ENCODE measurements at places on chromosomes 16 and 17.
A peak's percentile ranks its signal among the peaks of the same experiment; 100 is the strongest.

DNA sequence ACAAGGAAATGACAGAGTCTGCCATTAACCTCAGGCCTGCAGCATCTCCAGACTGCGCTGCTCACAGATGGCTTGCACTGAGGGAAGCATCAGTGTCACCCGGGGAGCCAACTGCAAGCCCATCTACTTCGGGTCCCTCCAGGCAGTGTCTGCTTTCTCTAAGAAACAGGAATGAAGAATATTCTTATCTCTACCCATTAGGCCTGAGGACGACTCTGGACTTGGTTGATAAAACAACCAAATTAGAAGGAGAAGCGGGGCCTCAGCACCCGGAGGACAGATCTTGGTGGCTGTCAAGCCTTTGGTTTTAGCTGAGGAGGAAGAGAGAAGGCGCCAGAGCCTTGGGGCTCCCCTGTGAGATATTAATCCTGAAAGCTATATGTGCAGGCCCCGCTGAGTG, 19.5 kb upstream of the MGAT5B start:
- DNase-seq: no peak

DNA sequence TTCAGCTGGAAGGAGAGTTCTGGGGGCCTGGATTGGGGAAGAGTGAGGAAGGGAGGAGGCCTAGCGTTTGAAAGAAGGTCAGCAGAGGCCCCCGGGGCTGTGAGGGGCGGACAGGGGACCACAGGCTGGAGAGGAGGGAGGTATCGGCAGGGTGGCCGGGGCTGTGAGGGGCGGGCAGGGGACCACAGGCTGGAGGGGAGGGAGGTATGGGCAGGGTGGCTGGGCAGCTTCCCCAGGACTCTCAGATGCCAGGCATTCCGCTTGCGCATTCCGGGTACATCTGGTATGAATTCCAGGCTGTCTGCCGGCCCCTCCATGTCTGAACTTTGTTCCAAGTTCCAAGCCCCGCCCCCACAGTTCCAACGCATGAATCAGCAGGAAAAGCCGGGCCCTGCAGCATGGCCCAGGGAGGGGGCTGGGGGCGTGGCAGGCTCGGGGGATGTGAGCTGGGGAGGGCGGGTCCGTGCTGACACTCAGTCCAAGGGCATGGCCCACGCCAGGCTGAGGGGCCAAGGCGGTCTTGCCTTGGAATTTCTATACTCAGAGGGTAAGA, 4.3 kb upstream of the TLCD2 start:
- DNase-seq: peak; percentile 86

DNA sequence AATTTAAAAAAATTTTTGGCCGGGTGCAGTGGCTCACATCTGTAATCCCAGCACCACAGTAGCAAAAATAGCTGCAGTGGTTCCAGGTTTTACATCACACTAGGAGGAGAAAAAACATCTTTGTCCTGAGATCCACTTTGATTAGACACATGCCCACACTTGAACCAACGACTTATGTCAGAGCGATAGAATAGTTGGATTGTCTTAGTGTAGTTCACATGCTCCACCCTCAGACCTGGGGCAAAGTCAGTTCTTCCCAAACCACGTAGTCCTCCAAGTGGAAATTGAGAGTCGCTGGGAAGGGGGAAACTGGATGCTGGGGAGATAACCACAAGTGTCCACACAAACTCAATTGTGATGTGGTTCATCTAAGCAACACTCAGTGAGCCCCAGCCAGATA, 11.4 kb upstream of the ITGAM start:
- DNase-seq: no peak

GRCh38 chr17:59366773-59367656, 35.6 kb downstream of the YPEL2 start:
- peak; percentile 28 for DNase-seq

DNA sequence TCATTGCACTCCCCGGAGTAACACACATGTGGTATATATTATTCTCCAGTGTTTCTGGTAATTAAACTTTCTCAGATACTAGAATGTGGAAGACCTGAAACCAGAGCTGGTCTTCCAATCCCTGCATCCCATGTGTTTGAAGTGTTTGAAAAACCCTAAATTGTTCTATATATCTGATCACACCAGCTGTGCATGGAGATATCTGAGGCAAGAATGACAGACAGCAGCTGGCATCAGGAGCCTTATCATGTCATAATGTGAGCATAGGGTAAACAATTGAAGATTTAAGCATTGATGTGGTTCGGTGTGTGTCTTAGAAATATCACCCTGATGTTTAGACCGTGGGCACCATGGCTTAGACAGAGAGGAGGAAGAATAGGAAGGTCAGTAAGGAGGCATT, 251.0 kb downstream of the CDH11 start:
- no peak for DNase-seq

All from progenitor cell of endocrine pancreas (in vitro differentiated cells).